ENCODE measurements at places on chromosomes 16 and 17.

GRCh38 chr16:11231367-11231970 lies 24.5 kb downstream of the SOCS1 start:
- no peak for DNase-seq

- no peak for DNase-seq
Measured at GRCh38 chr16:88476817-88477397, 23.8 kb downstream of the ZFPM1 start.

GRCh38 chr16:87278191-87279093 lies 38.8 kb downstream of the C16orf95 start:
- DNase-seq = peak; percentile 31

DNA sequence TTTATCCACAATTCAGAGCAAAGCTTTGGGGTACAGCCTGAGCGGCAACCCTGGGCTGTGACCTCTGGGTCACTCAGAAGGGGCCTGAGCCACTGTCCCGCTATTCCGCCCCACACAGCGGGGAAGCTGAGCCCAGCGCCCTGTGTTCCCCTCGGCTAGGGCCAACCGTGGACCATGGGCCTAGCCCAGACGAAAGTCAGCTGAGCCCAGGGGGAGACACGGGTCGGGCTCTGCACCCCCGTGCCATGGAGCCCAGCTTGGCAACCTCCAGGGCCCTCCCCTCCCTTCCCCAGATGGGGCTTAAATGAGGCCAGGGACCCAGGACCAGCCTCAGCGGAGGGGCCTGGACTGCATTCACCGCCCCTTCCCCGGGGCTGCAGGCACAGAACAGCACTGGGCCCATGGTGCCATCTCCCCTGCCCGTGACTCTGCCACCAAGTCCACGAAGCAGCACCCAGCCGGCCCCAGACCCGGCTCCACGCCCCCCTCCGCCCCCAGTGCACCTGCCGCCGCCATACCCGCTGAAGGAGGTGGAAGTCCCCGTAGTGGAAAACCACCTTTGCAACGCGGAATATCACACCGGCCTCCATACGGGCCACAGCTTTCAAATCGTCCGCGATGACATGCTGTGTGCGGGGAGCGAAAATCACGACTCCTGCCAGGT lies 1.8 kb downstream of the TPSD1 start:
- DNase-seq = no peak

DNA sequence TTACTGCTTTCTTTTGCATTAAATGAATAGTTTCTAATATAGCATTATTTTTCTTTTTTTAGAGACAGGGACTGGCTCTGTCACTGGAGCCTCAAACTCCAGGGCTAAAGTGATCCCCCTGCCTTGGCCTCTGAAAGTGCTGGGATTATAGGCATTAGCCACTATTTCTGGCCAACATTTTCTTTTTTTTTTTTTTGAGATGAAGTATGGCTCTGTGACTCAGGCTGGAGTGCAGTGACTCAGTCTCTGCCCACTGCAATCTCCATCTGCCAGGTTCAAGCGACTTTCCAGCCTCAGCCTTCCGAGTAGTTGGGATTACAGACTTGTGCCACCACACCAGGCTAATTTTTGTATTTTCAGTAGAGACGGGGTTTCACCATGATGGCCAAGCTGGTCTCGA lies 2.0 kb upstream of the DUXB start:
- DNase-seq = no peak

- no peak for DNase-seq
Measured at GRCh38 chr17:60356940-60357339, 35.0 kb downstream of the USP32 start.

DNA sequence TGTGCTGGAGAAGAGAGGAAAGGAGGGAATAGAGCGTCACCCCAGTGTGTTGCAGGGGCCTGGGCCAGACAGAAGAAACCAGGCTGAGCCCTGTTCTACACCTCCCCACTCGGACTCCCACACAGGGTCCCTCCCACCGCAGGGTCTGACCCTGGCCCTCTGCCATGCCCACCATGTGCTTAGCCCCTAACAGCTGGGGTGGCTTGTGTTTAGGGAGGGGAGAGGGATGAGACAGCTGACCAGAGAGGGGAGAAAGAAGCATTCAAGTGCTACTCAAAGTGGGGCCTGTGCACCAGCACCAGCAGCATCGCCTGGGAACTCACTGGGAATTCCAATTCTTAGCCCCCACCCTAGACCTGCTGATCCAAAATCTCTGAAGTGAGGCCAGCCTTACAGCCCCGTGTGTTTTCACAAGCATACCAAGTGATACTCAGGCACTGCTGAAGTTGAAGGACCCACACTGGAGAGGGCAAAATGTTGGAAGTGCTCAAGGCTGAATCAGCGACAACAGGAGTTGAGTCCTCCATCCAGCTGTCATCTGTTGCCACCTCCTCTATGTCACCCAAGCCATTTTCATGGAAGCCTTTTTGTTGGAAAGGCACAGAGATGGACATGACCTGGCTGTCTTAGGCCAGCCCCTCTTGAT lies 47.0 kb downstream of the FZD2 start:
- DNase-seq = no peak

DNA sequence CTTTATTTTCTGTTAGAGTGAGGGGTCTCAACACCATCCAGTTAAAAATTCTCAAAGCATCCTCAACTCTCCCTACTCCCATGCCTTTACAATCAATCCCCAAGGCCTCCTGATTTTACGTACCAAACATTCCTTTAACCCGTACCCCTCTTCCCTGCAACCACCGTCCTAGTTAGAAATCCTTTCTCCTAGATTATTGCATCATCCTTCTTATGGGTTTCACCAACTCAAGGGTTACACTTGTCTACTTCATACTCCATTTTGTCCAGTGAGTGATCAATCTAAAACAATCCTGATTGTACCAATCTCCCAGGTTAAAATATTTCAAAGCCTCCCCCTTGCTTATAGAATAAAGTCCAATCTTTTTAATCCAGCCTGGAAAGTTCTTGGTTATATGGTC lies 24.7 kb downstream of the SOX9 start:
- no peak for DNase-seq

GRCh38 chr17:55237268-55237667 lies 27.5 kb upstream of the HLF start:
- DNase-seq = no peak

DNA sequence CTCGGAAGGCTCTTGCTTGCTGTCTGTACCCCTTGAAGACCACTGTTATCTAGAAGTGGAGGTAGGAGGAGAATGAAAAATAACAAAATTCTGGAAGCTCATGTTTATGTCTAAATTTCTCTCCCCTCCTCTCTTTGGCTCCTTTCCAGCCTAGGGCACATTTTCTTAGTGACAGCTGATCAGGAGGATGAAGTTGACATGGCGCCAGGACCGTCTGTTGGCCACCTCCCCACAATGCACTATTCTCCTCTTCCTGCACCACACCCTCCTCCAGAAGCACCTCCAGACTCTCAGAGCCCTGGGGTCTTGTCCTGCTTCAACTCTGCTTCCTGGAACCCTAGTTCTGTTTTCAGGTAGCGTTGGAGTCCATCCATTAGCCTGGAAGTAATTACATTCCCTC lies 25.5 kb upstream of the SSTR2 start:
- no peak for DNase-seq

- no peak for DNase-seq
Measured at GRCh38 chr17:41073676-41074075, 8.0 kb upstream of the KRTAP2-4 start.

- no peak for DNase-seq
Measured at GRCh38 chr17:79988185-79988971, 47.3 kb downstream of the TBC1D16 start.

DNA sequence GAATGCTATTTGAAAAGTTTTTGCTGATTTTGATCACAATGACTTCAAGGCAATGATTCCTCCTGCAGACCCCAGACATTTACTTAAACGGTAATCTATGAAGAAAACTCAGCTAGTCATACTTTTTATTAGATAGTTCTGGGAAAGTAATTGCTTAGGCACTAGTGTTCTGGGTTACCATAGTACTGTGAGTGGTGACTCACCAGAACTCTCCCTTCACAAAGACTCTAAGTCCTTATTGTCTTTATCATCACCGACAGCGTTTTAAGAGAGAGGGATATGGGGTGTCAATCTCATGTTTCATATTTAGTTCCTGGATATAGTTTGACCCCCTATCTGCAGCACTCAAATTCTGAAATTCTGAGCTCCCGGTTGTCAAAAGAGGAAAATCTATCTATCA lies 43.0 kb upstream of the CDH8 start:
- DNase-seq = no peak

- DNase-seq = no peak
Measured at GRCh38 chr17:76445697-76446448, 7.1 kb downstream of the UBE2O start.

- DNase-seq = peak; percentile 70
Measured at GRCh38 chr17:2814481-2815341, 18.5 kb downstream of the RAP1GAP2 start.

DNA sequence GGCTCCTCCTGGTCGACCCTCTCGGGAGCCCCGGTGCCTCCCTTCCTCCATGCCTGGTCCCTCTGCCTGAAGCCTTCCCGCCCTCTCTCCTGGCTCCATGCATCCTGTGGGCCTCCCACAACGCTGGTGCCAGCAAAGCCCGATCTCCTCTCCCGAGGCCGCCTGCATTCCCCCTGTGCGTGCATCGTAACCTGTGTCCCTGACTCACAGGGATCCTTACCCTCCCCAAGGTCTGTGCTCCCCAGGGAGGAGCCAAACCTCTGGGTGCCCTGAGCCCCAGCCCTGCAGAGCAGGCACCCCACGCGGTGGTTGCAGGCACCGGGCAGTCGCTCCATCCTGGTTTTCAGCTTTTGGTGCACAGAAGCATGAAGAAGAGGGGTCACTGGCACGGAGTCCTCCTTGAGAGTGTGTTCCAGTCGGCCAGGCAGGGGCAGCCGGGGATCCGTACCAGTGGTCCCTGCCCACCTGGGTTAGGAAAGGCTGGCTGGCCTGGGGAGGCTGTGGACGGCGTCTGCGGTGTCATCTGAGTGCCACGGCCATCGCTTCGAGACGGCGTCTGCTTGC lies 1.8 kb upstream of the ENPP7 start:
- no peak for DNase-seq

DNA sequence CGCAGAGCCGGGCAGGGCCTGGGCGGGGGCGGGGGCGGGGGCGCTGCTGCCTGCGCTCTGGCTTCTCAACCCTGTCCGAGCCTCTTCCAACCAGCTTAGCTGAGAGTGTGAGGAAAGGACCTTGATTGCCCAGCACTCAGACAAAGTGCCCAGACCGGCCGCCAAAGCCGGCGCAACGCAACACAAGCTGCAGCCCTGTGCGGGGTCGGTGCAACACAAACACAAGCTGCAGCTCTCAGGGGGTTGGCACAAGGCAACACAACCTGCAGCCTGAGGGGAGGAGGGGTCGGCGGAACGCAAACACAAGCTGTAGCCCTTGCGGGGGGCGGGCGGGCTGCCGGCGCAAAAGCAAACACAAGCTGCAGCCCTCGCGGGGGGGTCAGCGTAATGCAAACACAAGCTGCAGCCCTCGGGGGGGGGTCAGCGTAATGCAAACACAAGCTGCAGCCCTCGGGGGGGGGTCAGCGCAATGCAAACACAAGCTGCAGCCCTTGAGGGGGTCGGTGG lies 60.0 kb downstream of the KLHDC4 start:
- no peak for DNase-seq

GRCh38 chr16:4385066-4385788 lies 13.6 kb downstream of the VASN start:
- DNase-seq = no peak
